ENCODE measurements at places on chromosomes 6 and 20.

DNA sequence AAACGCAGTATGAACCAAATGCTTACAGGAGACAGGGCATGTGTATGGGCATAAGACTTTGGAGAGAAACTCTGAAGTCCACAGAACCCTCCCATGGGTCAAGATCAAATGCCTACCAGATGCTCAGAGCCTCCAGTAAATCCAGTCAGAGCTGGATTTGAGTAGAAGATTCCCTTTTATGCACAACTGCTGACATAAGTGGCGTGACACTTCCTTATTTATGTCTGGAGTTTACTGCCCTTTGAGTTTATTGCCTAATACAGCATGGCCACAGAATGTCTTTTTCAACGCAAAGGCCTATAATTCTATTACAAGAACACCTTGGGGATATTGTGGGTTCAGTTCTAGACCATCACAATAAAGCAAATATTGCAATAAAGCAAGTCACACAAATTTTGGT lies 220.0 kb upstream of the FOXQ1 start:
- DNase-seq: no peak

DNA sequence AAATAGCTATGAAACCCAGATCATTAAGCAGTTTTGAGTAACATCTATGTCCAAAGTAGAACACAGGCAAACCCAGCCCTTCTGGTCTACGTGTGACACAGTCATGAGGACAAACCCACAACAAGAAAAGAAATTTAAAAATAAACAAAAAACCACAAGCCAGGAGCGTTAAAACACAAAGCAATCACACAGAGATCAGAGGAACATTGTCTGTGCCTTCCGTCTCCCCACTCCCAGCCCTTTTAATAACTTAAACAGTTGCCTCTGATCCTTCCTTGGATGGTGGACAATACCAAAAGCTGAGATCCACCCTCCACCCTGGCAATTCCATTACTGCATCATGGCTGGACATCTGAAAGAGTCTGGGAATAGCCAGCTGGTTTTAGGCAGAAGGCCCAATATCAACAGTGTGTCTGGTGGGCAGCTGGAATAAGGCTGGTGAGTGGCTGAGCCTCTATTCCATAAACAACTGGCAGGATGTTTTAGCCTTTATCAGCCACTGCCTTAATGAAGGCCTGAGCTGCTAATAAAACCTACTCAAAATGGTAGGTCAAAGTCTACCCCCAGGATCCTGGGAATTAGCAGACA lies 15.7 kb upstream of the LAMA4 start:
- no peak for DNase-seq

DNA sequence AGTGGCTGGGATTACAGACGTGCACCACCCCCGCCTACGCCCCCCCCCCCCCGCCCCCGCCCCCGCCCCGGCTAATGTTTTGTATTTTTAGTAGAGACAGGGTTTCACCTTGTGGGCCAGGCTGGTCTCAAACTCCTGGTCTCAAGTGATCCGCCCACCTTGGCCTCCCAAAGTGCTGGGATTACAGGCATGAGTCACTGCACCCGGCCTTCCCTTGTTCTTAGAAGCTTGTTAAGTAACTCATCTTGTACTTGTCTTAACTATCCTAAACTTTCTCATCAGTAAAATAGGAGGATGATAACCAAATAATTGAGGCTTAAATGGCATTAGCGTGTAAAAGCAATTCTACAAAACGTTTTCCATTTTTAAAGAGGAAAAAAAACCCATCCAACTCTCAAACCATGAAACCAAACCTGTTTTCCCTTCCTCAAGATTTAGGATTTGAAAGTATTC lies 4.2 kb downstream of the CDYL start:
- DNase-seq: no peak

- no peak for DNase-seq
These were observed 215.1 kb downstream of the PRL start for GRCh38 chr6:22081709-22082108.

GRCh38 chr20:25071734-25072133 lies 10.2 kb downstream of the VSX1 start:
- DNase-seq: no peak

GRCh38 chr6:115733426-115733825 lies 327.3 kb downstream of the FRK start:
- DNase-seq: no peak

DNA sequence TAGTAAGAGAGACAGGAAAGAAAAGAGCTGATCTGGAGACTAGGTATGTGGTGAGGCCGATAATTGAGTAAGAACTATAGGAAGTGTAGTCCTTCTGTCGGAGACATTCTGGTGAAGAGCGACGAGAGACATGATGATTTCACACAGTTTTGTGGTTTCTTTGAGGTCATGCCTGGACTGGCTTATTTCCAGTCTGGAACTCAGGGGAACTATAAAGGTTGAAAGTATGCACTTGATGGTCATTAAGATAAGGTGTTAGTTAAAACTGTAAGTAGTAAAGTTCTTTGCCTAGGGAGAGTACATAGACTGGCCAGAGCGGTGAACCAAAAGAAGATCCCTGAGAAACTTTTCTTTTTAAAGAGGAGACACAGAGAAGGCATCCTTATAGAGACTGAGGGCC lies 68.8 kb downstream of the RFX6 start:
- no peak for DNase-seq

DNA sequence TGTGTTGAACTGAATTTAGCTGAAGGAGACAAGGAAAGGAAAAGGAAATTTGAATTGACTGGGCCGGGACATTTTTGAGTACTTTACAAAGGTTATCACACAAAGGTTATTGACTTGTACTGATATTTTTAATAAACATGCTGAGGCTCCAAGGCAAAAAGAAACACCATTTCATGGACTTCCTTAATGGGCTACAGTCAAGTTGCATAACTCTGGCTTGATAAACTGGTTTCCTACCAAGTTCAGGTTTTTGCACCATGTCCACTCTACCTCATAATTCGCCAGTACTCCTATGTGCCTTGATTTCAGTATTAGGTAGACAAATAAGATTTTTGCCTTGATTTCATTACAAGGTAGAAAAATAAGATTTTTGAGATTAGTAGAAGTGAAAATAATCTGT lies 65.8 kb upstream of the FUT9 start:
- DNase-seq: no peak

All from activated T-cell treated with anti-CD3 and anti-CD28 coated beads for 1 hour (primary cell).